NCI-H1105 treated with DMSO at 0.1 percent for 48 hours (cell line): ENCODE measurements at places on chromosomes 3 and 15.
A peak's percentile ranks its signal among the peaks of the same experiment; 100 is the strongest.

DNA sequence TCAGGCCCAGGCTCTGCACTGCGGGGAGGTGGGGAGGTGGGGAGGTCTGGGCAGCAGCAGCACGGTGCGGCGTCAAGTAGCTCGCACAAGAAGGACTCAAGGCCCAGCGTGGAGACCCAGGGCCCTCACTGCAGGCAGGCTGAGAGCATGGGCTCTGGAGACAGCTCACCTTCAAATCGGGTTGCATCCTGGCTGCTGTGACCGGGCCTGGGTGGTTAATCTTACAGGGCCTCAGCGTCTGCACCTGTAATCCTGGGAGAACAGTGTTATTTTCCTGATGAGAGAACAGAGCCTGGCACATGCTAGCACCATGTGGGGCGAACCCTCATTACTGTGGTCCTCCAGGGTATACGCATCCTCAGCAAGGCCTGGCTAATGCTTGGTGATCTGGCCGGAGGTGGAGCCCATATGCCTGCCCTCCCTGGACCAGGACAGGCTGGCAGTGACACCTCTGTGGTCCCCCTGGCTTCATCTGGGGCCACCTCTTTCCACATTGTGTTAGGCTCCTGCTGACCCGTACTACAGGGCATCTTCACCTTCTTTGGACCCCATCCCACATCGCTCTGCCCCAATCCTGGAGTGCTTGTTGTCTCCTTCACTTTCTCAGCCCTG is 55.5 kb downstream of the RGMA start:
- DNase-seq: no peak

DNA sequence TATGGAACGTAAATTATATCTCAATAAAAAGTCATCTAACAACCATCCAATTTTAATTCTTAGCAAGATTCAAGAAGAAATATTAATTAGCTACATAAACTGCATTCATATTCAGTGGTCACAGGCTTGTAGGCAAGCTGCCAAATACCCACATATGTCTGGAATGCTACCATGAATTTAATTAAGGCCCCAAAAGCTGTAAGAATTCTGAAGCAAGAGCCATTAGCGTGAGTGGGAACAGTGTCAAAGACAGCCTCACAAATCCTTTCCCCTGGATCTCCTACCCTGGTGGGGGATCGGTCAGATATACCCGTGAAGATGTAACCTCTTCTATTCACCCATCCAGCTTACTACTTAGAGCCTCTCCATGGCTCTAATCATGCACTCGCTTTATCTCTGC is 40.0 kb downstream of the ATG7 start:
- DNase-seq: no peak

DNA sequence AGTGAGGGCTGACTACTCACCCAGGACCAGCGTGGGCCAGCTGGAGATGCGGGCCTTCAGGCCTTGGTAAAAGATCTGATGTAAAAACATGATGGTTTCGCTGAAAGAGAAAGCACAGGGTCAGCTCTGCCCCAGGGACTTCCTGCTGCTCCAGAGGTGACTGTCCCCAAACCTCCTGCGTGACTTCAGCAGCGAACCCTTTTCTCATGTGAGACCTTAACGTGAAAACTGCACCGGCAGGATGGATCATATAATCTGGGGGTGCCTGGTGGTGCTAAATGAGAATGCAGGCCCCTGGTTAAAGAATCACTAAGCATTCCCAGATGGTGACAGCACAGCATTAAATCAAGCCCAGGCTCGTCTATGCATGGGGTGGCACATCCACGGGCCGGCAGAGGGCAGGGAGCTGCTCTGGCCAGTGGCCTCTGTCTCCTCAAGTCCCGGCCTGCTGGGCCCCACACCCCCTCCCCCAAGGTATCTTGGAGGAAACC is 55.4 kb downstream of the RASGRF1 start:
- no peak for DNase-seq

DNA sequence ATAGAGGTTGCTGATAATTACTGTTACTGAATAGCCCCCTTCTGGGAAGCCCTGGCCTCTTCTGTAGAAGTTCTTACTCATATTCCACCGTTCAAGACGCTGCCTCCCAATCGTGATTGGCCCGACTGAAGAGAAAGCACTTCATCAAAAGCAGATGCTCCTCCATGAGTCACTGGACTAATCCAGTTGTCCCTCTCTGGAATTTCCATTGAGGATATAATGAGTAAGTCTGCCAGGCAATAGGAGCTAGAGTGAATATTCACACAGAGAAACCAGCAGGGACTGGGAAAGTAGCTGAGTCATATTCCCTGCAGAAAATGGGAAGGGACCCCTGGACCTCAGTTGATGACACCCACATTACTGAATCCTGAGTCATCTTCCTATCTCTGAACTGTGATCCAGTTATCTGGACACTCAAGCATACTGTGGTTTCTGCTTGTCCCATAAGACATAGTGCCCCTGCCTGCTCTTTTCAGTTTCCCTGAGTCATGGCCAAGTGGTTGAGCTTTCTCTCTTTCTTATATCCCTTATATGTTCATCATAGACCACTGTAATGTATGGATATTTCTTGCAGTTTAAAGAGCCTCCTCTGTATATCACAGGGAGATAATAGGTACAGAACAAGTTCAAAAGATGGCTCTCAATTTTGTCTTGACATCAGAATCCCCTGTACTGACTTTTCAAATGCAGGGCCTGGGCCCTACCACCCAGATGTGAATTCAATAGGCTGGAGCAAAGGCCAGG is 151.2 kb upstream of the CDIN1 start:
- no peak for DNase-seq

DNA sequence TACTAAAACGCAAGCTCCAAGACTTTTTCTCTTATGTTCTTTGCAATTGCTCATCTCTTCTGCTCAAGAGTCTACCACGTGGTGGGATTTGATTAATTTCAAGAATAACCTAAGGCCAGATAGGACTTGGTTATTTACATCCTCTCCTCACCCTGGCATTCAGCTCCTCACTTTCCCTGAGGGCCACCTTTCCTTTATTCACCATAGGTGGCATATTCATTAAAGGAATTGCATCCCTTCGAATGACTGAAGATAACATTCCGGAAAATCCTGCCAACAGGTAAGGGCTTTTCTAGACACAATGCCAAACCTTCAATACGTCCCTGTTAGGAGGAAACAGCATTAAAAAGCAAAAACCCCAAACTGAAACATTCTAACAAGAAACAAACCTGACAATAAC is 220.0 kb upstream of the KBTBD8 start:
- no peak for DNase-seq

GRCh38 chr3:20511863-20512505 is 326.0 kb upstream of the SGO1 start:
- peak; percentile 58 for DNase-seq

GRCh38 chr3:151724576-151725562 is 8.9 kb upstream of the AADACL2 start:
- no peak for DNase-seq

GRCh38 chr3:14283092-14283812 is 104.6 kb downstream of the LSM3 start:
- no peak for DNase-seq

DNA sequence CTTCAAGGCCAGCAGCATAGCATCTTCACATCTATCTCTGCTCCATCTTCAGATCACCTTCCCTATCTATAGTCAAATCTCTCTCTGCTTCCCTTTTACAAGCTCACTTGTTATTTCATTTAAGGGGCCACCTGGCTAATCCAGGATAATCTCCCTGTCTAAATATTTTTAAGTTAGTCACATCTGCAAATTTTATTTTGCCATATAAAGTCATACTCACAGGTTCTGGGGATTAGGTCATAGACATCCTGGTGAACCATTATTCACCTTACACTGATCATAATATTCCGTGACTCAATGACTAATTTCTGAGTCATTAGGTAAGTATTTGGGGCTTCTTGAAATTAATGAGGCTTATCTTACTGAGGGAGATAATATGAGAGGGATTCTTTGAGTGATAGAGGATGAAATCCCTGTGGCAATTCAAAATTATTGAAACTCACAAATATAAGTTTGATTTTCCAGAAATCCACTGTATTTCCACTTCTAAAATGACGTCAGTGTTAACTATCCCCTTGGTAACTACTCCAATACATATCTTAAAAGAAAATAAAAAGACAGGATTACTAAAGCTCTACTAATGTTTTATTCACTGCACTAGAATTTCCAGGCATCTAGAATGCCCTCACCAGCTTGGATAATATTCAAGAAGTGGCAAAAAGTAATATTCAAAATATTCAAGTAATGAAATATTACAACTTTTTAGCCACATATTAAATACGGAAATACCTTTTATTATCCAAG is 93.7 kb upstream of the RBMS3 start:
- no peak for DNase-seq

- no peak for DNase-seq
Measured at GRCh38 chr3:194865615-194866014, 179.9 kb downstream of the FAM43A start.

GRCh38 chr15:57920911-57921310 is 144.6 kb downstream of the ALDH1A2 start:
- no peak for DNase-seq

DNA sequence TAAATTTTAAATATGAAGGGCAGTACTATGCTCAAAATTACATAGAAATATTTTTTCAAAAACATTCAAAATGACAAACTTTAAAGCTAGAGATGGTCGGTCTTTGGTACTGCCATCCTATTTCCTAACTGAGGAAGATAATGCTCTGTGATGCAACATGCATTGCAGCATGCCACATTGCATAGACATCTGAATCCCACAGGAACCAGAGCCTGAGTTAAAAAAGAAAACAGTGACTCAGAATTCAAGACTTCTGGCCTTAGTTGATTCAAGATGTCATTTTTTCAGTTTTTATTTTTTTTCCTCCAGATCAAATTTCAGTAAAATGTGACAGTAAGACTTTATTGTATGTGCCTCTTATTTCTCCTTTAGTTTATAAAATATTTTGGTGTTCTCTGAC is 33.1 kb downstream of the TP63 start:
- no peak for DNase-seq

GRCh38 chr3:121595765-121596406 is 2.7 kb downstream of the FBXO40 start:
- no peak for DNase-seq

GRCh38 chr3:188951734-188952133 is 220.0 kb upstream of the TPRG1 start:
- DNase-seq: no peak

DNA sequence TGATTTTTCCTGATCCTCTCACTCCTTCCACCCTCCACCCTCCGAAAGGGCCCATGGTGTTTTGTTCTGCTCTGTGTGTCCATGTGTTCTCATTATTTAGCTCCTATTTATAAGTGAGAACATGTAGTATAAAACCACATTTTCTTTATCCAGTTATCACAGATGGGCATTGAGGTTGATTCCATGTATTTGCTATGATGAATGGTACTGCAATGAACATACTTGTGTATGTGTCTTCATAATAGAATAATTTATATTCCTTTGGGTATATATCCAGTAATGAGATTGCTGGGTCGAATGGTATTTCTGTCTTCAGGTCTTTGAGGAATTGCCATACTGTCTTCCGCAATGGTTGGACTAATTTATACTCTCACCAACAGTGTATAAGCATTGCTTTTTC is 126.0 kb downstream of the IMPG2 start:
- DNase-seq: no peak

DNA sequence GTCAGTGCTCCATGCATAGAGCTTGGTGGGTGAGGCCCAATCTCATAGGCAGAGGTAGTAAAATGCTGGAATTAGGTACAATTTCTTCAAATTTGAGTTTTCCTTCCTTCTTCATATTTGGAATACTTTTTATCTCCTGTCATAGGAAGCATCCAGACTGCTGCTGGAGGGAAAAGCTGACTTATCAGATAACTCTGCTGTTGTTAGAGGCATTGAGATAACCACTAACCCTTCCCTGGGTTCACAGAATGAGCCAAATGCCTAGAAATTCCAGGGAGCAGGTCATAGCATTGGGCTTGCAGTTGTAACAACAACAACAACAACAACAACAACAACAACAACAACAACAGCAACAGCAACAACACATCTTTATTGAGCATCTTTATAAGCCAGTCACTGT is 332.7 kb downstream of the PDCD6IP start:
- DNase-seq: no peak

- DNase-seq: no peak
Measured at GRCh38 chr3:33392703-33393125, 47.5 kb downstream of the UBP1 start.

GRCh38 chr3:15336057-15336456 is 3.7 kb upstream of the SH3BP5 start:
- DNase-seq: no peak

GRCh38 chr3:88180398-88180999 is 30.7 kb downstream of the C3orf38 start:
- peak; percentile 20 for DNase-seq

DNA sequence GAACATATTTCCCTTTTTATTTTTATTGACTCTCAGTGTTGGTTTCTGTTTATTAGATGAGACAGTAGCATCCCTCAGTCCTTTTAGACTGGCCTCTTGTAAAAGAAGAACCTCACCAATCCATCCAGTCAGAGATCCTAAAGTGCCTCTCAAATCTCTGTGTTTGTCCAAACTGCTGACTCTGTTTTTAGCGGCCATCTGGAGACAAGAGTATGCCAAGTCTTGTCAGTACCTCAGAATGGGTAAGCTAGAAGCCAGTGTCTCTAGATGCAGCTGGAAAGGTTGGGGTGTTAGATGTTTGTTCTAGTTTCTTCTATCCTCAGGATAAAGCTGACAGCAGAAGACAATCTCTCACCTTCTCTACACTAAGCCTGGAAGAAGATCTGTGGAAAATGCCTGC is 537.7 kb upstream of the ZNF385D start:
- no peak for DNase-seq

DNA sequence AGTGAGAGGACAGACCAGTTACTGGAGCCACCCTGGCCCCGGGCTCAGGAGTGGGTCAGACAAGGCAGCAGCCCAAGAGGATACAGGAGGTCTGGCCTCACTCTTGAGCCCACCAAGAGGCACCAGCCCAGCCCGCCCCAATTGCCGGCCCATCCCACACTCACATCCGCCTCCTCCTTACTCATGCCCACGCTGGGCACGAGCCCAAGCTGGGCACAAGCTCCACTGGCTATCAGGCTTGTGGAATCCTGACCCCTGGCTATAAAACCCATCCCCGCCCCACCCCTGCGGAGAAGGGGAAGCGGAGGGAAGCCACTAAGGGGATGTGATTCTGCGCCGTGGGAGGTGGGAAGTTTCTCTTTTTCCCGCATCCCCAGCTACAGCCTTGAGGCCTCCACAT is 25.9 kb downstream of the ADCY5 start:
- DNase-seq: no peak

DNA sequence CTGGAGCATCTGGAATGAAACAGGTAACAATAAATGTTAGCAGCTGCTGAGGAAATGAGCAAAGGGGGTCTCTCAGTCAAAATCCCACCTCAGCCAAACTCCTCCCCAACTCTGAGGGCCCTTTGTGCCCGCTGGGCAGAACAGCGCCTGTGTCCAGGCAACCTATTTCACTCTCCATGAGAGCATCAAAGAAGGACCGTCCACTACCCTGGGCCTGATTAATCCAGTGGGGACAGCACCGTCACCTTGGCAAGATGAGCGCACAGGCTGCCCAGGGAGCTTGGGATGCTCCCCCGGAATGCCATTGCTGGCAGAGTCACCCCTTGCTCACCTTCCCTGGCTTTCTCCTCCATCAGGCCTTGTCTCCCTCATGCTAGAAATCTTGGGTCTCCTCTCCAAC is 97.4 kb upstream of the HACD2 start:
- no peak for DNase-seq

GRCh38 chr3:187263270-187263669 is 28.3 kb downstream of the MASP1 start:
- DNase-seq: no peak
